ENCODE measurements at places on chromosomes 1 and 21. TPM values are rescaled to one million over a fixed set of nuclear protein-coding genes. Genes with fewer than 3 reads are reported as not detected.

GRCh38 chr1:2356911-2357845 lies 34.2 kb downstream of the MORN1 start:
- DNase-seq: no peak

FTCD gene
- polyA plus RNA-seq: 27.9 TPM

DNA sequence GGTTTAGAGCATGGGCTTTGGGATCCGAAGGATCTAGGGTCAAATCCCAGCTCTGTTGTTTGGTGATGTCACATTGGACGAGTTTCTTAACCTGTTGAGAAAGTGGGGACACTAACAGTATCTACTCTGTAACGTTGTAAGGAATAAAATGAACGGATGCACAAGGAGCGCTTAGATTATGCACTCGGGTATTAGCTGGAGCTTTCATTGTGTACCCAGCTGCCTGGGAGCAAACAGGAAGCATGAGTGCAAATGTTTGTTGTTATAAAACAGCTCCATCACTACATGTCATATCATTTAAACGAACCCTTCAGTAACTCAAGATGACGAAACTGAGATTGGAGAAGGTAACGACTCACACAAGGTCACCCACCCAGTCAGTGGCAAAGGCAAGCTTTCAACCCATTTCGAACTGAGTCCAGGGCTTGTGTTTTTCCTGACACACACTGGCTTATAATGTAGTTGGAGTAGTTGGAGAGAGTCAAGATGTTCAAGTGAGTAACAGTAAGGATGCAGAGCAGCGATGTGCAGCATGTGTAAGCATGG lies 16.2 kb upstream of the SLC6A17 start:
- DNase-seq: no peak

GRCh38 chr1:40067023-40067422 lies 26.5 kb downstream of the CAP1 start:
- no peak for DNase-seq

PHLDA3 gene
- polyA plus RNA-seq: 8.8 TPM
